OCI-LY7 (cell line): ENCODE measurements at places on chromosomes 1 and 21. TPM values are rescaled to one million over a fixed set of nuclear protein-coding genes. Genes with fewer than 3 reads are reported as not detected.

The CCDC181 gene
- not detected in 2 replicates for total RNA-seq

The GBP1 gene
- not detected in 2 replicates for total RNA-seq

DNA sequence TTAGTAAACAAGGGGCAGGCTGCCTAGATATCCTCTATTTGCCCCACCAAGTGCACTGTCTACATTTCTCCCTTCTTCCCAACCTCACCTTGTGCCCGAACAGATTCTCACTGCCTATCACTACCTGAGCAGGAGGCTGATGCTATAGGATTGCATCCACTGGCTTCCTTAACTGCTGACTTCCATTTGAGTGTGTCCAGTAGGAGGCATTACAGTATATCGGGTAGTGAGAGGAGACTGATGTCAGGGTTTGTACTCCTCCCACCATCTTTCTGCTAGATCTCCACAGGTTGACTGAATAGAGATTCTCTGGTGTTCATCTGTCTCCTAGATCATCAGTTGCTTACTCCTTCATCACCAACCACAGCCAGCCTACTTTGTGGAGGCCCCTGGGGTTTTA is 796.3 kb downstream of the LRRIQ3 start:
- no peak for DNase-seq

- peak; percentile 23 for DNase-seq
Measured at GRCh38 chr1:111448482-111448917, 556 bp downstream of the WDR77 start.

DNA sequence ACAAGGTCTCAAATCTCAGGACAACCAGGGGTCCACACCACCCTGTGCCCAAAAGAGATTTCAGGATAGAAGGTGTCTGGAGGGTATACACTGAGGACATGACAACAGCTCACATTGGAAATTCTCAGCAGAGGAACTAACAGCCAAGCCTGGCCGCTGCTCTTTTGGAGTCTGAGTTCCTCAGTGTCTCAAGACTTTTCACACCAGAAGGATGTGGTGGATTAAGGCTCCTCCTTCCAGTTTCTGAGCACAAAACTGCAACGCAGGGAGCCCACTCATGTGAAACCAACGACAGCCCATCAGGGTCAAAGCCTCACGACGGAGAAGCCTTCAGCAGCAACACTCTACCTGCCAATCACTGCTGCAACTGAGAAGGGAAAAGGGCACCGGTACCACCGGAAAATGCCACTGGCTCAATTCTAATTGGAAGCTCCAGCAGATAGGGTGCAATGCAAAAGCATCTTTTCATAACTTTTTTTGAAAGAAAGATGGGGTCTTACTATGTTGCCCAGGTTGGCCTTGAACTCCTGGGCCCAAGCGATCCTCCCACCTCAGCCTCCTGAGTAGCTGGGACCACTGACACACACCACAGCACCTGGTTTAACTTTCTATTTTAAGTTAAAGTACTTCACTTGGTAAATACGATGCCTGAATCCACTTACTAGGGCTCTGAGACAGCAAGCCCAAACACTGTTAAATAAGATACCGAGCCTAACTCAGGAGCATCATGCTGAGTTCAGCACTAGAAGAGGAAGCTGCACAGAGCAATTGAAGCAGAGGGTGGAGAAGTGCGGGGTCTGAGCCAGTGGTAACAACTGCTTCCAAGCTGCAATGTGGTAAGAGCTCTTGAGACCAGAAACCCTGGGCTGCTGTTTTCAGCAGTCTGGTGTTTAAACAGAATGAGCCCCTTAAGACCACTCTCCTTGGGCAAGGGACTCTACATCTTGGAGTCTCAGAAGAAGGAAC is 7.8 kb downstream of the CAPZB start:
- peak; percentile 69 for DNase-seq

DNA sequence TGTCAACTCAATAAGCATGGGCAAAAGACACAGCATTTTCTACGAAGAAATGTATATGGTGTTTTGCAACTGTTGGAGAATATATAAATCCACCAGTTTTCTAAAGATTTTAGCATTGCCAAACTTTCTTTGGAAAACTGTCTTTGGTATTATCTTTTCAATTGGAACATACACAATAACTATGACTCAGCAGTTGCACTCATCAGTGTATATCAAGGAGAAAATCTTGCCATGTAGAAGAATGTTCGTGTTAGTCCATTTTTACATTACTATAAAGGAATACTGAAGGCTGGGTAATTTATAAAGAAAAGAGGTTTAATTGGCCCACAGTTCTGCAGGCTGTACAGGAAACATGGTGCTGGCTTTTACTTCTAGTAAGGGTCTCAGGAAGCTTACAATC is 41.1 kb downstream of the PRKAA2 start:
- DNase-seq, result no peak

GRCh38 chr1:44270686-44271628 is 57.7 kb downstream of the DMAP1 start:
- DNase-seq, result no peak

GRCh38 chr1:114088392-114089299 is 65.0 kb downstream of the SYT6 start:
- no peak for DNase-seq

GRCh38 chr1:6099787-6100765 is 54.4 kb downstream of the KCNAB2 start:
- peak; percentile 10 for DNase-seq

- no peak for DNase-seq
Measured at GRCh38 chr1:3290915-3291314, 163.6 kb upstream of the ARHGEF16 start.

The KLHDC9 gene
- 1.3 and 3.0 TPM in 2 replicates for total RNA-seq

The DFFA gene
- total RNA-seq, result 70.9 and 79.0 TPM in 2 replicates
